ENCODE measurements at places on chromosomes 4 and X.

GRCh38 chrX:31217084-31217483 is 145.2 kb upstream of the FTHL17 start:
- no peak for DNase-seq

DNA sequence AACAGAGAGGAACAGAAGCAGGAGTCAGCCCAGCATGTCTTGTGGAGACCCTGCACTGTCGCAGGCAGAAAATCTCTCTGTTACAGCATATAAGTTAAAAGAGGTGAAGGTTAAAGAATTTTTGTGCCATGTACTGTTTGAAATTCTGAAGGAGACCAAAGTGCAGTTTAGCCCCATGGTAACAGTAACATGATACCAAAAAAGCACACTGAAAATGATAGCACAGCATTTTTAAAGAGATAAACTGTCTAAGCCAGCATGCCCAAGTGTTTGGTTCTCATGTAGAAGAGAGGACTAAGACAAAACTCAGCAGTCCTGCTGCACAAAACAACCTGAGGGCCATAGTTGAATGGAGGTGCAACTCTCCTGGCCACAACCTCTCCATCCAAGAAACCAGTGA is 41.9 kb upstream of the PARM1 start:
- DNase-seq = no peak

DNA sequence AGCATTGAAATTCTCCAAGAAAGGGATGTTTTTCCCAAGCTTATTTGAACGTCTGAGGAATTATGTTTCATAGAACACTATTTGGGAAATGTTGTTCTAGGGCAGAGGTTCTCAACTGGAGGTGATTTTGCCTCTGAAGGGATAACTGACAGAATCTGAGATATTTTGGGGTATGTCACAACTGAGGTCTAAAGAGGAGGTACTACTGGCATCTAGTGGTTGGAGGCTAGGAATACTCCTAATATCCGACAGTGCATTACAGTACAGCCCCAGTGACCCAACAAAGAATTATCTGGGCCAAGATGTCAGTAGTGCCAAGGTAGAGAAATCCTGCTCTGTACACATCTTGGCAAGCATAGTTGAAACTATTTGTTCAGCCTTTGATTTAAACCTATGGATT is 6.4 kb downstream of the HSPA4L start:
- DNase-seq = no peak

DNA sequence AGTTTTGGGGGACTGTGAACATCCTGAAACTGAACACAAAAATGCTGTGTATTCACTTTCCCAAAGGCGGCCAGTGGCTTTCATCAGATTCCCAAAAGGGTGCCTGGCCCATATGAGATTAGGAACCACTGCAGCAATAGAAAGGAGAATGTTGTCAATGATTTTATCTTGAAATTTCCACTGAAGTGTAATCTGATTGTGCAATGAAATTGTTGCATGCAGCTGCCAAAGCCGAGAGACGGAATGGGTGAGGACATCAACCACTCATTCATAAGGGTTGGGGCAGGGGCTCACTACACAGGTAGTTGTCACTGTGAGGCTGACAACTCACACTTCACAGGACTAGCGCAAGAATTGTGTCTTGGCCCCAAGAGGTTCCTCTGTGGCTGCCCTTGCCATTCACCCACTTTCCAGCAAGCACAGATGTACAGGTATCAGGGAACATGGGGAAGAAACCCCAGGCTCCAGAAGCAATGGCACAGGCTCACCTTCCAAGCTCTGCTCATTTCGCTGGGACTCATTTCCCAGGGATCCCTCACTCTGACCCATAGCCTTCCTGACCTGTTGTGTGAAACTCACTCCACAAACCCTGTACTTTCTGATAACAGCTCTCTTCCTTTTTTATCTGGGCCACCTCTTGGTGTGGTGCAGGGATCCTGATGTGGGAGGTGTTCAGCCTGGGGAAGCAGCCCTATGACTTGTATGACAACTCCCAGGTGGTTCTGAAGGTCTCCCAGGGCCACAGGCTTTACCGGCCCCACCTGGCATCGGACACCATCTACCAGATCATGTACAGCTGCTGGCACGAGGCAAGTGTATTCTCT is 48.8 kb downstream of the BMX start:
- DNase-seq = no peak
